ENCODE measurements at places on chromosomes 4 and X.

DNA sequence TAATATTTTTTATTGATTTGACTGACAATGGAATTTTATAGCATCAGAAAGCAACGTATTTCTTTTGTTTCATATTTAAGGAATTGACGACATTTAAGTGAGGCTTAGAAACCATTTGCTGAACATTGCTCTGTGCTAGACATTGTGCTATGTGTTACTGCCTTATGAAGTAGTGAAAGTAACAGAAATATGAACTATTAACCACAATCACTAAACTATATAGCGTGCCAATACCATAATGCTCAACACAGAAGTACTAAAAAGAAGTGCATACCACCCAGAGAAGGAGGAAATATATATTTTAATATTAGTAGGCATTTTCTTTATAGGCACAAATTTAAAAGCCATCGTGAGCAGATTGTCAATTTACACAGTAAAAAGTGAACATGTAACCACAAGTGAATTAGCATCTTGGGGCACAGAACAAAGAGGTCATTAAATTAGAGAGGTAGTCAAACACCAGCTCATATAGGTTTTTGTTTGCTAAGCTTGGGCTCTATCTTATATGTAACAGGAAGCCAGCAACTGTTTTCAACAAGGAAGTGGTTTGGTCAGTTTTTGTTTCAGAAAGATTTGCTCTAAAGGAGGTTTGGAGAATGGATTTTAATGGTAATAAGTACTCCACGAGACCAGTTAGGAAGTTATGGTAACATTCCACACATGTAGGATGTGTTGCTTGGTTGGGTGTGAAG lies 270.7 kb downstream of the GRXCR1 start:
- DNase-seq = no peak

- DNase-seq = no peak
Measured at GRCh38 chrX:15465896-15466651, 27.1 kb downstream of the PIR start.

- DNase-seq = no peak
Measured at GRCh38 chr4:153419029-153419428, 47.1 kb upstream of the TMEM131L start.

DNA sequence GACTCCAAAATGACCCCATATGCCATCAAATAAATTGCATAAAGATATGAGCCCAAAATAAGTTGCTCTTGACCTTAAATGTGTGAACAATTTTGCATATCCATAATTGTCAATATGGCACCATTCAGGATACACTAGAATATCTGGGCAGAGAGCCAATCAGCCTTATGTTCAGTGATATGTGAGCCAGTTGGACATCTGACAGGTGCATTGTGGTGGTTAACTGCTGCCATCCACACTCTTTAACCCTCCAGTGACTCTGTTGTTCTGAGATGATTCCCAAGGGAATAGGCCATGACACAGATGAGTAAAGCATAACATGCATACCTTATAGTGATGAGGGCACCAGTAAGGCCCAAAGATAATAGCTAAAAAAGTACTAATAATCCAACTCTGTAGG lies 500.1 kb downstream of the PCDH18 start:
- peak; percentile 92 for DNase-seq

DNA sequence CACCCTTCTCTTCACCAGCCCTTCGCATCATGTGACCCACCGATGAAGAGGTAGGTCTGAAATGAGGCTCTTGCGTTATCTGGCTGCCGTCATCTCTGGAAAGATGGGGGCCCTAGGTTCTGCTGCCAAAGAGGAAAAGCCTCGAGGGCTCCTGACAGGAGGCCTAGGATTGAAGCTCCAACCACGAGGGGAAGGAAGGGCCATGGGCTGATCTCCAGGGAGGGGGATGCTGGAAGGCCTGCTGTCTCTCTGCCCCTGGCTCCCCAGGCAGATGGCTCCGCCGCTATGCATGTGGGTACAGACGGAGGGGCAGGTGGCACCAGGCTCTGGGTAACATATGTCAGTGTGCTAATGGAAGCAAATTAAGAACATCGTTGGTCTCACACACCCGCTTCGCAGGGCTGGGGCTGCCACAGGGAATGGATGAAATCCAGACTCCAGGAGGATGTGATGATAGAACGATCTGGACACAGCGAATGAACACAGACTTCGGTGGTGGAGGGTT lies 44.9 kb downstream of the AFAP1 start:
- DNase-seq = peak; percentile 3

DNA sequence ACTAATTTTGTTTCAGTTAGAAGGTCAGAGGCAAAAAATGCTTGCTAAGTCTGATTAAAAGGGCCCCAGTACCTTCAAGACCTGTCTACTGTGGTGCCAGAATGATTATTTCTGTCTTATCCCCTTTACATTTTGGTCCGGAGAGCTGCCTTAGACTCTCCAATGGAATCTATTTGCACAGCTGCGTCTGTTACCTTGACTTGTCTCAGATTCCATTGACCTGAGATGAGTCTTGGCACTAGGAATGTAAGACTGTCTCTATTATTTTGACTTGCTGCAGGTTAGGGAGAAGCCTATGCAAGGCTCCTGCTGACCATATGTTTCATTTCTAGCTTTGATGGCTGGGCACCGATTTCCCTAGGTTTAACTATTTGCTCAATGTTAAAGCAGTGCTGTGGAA lies 457.6 kb downstream of the KCTD8 start:
- no peak for DNase-seq

- DNase-seq = no peak
Measured at GRCh38 chr4:128461291-128462102, 173.9 kb upstream of the PGRMC2 start.

GRCh38 chr4:143512978-143513313 lies 556 bp upstream of the SMARCA5 start:
- no peak for DNase-seq

GRCh38 chr4:168884251-168885124 lies 125.6 kb downstream of the CBR4 start:
- DNase-seq = no peak

DNA sequence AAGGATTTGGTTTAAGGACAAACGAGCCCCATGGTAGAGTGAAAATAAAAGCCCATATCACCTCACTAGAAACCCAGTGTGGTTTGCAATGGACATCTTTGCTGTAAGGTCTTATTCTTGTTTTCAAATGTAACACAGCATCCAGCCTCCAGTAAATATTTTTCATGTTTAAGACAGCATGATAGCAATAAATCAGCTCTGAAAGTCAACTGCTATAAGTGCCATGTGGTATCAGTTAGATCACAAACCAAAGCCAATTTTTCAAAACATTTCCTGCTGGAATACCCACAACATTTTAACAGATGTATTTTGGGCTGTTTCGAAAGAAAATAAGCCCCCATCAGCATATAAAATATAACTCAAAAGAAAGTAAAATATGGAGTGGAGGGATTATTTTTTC lies 24.0 kb upstream of the SCML1 start:
- DNase-seq = no peak

DNA sequence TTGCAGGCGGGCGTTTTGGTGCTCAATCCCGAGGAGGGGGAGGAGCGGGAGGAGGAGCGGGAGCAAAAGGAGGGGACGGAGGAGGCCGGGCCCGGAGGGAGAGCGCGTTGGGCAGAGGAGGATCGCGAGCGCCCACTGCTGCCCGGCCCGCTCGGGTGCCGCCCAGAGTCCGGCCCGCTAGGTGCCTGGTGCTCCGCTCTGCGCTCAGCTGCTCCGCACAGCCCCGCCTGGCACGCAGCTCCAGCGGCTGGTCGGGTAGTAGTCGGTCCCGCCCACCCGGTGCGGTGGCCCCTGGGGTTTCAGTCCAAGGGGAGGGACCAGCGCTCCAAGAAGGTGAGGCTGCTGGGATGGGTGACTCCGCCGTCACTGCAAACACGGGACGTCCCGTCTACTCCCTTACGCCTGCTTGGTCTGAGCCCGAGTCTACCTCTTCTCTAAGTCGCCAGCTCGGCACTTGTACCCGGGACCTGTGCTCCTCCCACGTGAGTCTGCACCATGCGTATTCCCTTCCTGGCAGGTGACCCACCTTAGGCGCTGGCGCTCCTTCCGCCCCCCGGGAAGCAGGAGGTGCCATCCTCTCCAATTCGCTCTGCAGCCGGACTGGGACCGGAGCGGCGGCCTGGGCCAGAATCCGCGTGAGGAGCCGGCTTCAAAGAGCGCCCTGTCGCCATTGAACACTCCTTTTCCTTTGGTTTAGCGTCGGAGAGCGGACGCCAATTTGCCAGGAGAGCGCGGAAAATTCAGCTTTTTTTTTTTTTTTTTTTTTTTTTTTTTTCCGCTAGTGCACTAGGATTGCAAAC lies 405 bp upstream of the HS3ST1 start:
- DNase-seq = peak; percentile 62
